ENCODE measurements at places on chromosomes 1 and 21.
A peak's percentile ranks its signal among the peaks of the same experiment; 100 is the strongest.

DNA sequence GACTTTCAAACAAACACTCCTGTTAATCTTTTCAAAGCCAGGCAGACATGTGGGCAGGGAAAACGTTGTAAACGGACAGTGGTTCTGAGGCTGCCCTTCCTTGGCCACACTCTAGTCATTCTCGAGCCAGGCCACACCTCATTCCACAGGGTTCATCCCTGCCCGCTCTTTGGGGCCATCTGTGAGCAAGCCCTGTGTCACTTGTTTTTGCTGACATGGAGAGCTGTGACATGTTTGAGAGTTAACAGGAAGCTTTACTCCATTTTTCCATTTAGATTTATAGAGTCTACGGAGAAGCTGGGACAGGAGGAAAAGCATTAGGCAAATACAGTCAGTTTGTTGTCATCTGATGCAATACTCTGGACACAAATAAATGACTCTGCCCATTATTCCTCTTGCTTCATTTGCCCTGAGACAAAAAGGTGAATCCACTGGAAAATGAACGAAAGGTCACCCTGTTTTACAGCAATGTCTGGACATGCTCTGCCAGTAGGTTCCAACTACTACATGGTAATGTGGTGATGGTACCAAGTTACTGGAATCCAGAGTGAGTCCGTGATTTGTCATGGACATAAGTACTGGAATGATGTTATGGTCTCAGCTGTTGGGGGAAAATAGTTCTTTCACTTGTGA is 126.9 kb downstream of the CLIC6 start:
- no peak for DNase-seq
- no peak overlapping the region for H3K4me3 ChIP-seq
- peaks cover 4% of the 10 kb centered on the region for H3K4me1 ChIP-seq

- no peak overlapping the region for H3K4me3 ChIP-seq
- no peaks in the 10 kb centered on the region for H3K36me3 ChIP-seq
- H3K27me3 ChIP-seq: peaks cover 10% of the 10 kb centered on the region
- H3K4me1 ChIP-seq: peaks cover 56% of the 10 kb centered on the region
- no peak overlapping the region for H3K27ac ChIP-seq
Measured at GRCh38 chr21:38985568-38986378, 180.0 kb downstream of the ETS2 start.

GRCh38 chr21:23496729-23497128 is 2110.6 kb downstream of the MRPL39 start:
- H3K4me1 ChIP-seq: no peaks in the 10 kb centered on the region
- H3K27ac ChIP-seq: no peak overlapping the region
- H3K36me3 ChIP-seq: no peaks in the 10 kb centered on the region

DNA sequence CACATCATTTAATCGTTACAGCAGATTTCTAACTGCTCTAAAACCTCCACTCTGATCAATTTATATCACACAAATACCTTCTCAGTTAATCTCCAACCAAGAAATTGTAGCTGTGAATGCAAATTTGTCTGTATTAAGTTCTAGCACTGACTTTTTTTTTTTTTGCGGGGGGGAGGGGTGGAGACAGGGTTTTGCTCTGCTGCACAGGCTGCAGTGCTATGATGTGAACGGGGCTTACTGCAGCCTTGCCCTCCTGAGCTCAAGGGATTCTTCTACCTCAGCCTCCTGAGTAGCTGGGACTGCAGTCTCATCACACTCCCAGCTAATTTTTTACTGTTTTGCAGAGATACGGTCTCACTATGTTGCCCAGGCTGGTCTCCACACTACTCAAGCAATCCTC is 163.6 kb downstream of the RERE start:
- H3K4me1 ChIP-seq: peaks cover 49% of the 10 kb centered on the region
- no peaks in the 10 kb centered on the region for H3K27me3 ChIP-seq
- DNase-seq: no peak
- no peak overlapping the region for H3K4me3 ChIP-seq
- no peak overlapping the region for H3K27ac ChIP-seq

GRCh38 chr1:244211559-244211944 is 160.5 kb downstream of the ZBTB18 start:
- H3K27me3 ChIP-seq: no peaks in the 10 kb centered on the region
- H3K4me3 ChIP-seq: no peak overlapping the region
- H3K4me1 ChIP-seq: peaks cover 16% of the 10 kb centered on the region
- no peak overlapping the region for H3K27ac ChIP-seq
- no peaks in the 10 kb centered on the region for H3K36me3 ChIP-seq
- no peak for DNase-seq

- no peaks in the 10 kb centered on the region for H3K27me3 ChIP-seq
- H3K27ac ChIP-seq: no peak overlapping the region
- DNase-seq: no peak
- H3K36me3 ChIP-seq: peaks cover 16% of the 10 kb centered on the region
Measured at GRCh38 chr1:220149742-220150141, 55.8 kb downstream of the IARS2 start.

DNA sequence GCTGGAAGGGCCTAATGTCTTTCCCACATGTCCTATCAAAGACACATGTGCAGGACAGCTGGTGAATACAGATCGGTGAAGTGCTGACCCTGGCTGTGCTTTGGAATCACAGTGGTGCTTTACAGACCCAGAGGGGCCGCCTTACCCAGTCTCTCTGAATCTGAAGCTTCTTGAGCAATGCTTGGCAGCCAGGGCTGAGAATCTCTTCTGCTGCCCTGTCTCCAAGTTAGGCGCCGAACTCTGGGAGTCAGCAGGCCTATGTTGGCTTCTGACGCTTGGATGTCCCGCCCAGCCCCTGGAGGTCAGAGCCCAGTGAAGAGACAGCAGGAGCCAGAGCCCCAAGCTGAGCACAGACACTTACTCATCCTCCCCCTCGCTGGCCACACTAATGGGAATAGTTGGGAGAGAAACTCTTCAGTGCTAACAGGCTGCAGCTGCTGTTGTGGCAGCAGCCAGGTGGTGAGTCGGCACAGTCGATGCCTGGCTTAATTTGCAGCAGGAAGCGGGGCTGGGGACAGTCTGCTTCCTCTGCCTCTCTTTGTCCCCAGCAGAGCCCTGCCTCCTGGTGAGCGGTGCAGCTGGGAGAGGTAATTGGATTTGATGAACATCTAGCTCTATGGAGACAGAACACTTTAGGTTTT is 68.1 kb downstream of the URB2 start:
- H3K27me3 ChIP-seq: no peaks in the 10 kb centered on the region
- no peak overlapping the region for H3K4me3 ChIP-seq
- no peak overlapping the region for H3K27ac ChIP-seq
- no peak for DNase-seq

- H3K27ac ChIP-seq: peak overlapping the region; percentile 37
- no peaks in the 10 kb centered on the region for H3K36me3 ChIP-seq
- no peak overlapping the region for H3K4me3 ChIP-seq
- H3K4me1 ChIP-seq: peaks cover 28% of the 10 kb centered on the region
Measured at GRCh38 chr1:116312681-116313069, 60.4 kb upstream of the ATP1A1 start.

DNA sequence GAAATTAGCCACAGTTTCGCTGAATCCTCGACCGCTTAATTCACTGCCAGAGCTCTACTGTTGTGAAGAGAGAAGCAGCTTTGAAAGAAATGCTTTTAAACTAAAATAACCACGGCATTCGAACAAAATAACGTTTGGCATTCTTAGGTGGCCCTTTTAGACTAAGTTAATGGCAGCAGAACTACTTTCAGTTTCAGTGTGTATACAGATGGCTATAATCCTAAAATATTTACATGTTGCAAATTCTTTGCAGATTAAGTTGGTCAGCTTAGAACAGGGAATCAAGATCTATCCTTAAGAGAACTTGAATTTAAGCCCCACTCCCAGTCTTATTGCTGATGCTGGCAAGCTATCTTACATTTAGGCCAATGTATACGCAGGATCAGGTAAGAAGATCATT is 62.7 kb downstream of the ADSS2 start:
- no peaks in the 10 kb centered on the region for H3K4me1 ChIP-seq
- no peak overlapping the region for H3K4me3 ChIP-seq
- no peak for DNase-seq
- H3K36me3 ChIP-seq: peaks cover 7% of the 10 kb centered on the region

- no peaks in the 10 kb centered on the region for H3K27me3 ChIP-seq
- peaks cover 2% of the 10 kb centered on the region for H3K36me3 ChIP-seq
- no peak overlapping the region for H3K4me3 ChIP-seq
- DNase-seq: no peak
- no peak overlapping the region for H3K27ac ChIP-seq
Measured at GRCh38 chr1:220213382-220213983, 58.8 kb downstream of the RAB3GAP2 start.

GRCh38 chr21:33767236-33767635 is 124.9 kb downstream of the ITSN1 start:
- H3K36me3 ChIP-seq: peaks cover 36% of the 10 kb centered on the region
- no peak for DNase-seq
- H3K27ac ChIP-seq: no peak overlapping the region
- no peaks in the 10 kb centered on the region for H3K27me3 ChIP-seq

DNA sequence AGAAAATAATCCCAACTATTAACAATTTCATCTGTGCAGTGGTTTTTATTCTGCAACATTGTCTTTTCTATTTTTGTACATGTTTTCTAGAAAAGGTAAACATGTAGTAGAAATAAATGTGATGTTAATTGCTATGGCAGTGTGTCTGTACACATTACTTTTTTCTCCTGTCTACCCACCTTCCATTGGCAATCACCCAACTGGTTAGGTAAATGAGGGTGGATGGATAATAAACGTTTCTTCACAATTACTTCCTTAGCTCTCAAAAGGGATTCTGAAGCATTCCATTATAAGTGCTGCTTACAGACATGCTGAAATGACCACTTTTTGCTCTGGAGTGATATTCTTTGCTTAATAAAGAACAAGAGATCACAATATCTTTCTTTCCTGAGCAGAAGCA is 61.4 kb downstream of the MAGI3 start:
- no peak overlapping the region for H3K27ac ChIP-seq
- peaks cover 4% of the 10 kb centered on the region for H3K36me3 ChIP-seq
- H3K27me3 ChIP-seq: no peaks in the 10 kb centered on the region
- DNase-seq: no peak
- H3K4me3 ChIP-seq: no peak overlapping the region
- H3K4me1 ChIP-seq: peaks cover 6% of the 10 kb centered on the region

GRCh38 chr1:219659005-219659600 is 46.2 kb upstream of the ZC3H11B start:
- H3K36me3 ChIP-seq: peaks cover 4% of the 10 kb centered on the region
- no peak overlapping the region for H3K4me3 ChIP-seq
- no peaks in the 10 kb centered on the region for H3K27me3 ChIP-seq
- peaks cover 66% of the 10 kb centered on the region for H3K4me1 ChIP-seq
- H3K27ac ChIP-seq: no peak overlapping the region

DNA sequence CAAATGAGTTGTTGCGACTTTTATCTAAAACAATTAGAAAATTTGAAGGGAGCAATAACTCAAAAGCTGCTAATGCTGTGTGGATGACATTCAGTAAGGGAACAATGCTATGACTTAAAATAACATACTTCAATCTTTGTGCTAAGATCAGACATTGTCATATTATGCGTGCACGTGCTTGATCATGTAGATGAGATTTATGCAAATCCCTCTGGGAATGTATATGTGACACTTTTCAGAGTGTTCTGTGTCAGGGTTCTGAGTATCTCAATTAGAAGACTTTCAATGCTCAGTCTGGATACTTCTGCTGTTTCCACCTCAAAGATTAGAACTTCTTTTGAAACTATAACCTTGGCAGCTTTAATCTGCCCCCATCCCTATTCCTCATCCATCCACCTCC is 18.6 kb upstream of the POU2F1 start:
- H3K36me3 ChIP-seq: peaks cover 3% of the 10 kb centered on the region
- peaks cover 19% of the 10 kb centered on the region for H3K4me1 ChIP-seq
- DNase-seq: no peak

GRCh38 chr1:99681583-99681982 is 35.7 kb downstream of the PALMD start:
- no peak for DNase-seq
- H3K27ac ChIP-seq: no peak overlapping the region
- H3K27me3 ChIP-seq: no peaks in the 10 kb centered on the region
- no peak overlapping the region for H3K4me3 ChIP-seq
- no peaks in the 10 kb centered on the region for H3K36me3 ChIP-seq

- H3K27me3 ChIP-seq: no peaks in the 10 kb centered on the region
- H3K4me1 ChIP-seq: peaks cover 8% of the 10 kb centered on the region
- no peaks in the 10 kb centered on the region for H3K36me3 ChIP-seq
- no peak overlapping the region for H3K27ac ChIP-seq
- DNase-seq: no peak
- no peak overlapping the region for H3K4me3 ChIP-seq
Measured at GRCh38 chr1:208122612-208123358, 121.4 kb downstream of the PLXNA2 start.

DNA sequence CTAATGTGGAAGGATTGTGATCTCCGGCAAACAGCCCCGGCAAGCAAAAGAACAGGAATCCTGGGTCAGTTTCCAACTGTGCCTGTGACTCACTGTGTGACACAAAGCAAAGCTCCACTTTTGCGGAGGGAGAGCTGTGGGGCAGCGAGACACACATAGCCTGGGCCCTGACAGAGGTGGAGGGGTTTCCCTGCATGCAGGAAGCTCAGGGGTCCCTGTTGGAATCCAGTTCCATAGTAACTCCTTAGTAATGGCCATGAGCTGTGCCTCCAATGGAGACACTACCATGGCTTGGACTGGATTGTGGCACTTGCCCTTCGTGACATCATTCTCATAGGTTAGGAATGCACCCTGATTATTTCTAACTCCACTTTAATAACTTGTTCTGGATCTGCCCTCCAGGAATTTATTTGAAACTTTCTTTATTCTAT is 47.0 kb upstream of the ATF3 start:
- H3K4me1 ChIP-seq: peaks cover 18% of the 10 kb centered on the region
- DNase-seq: no peak
- H3K36me3 ChIP-seq: no peaks in the 10 kb centered on the region

DNA sequence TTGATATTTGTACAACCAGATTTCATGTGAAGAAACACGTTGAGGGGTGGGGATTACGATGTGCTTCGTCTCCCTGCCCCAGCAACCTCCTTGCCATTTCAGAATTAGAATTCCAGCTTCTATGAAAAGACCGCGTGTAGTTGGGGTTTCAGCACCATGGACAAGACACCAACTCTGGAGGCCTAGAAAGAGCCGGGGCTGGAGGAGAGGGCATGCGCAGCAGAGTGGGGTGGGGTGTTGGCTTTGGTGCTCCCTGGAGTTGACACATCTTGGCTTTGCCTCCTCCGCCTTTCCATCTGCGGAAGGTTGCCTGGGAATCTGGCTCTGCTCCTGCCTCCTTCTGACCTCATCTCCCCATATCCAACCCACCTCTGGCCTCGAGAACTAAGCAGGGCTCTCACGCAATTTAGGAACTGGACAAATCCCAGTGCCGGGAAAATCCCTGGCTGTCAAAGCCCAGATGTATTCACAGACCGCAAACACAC is 11.8 kb downstream of the HTR6 start:
- H3K4me3 ChIP-seq: no peak overlapping the region
- H3K36me3 ChIP-seq: no peaks in the 10 kb centered on the region
- H3K27me3 ChIP-seq: peaks cover 55% of the 10 kb centered on the region

- no peak overlapping the region for H3K4me3 ChIP-seq
- DNase-seq: no peak
- H3K36me3 ChIP-seq: no peaks in the 10 kb centered on the region
- no peaks in the 10 kb centered on the region for H3K4me1 ChIP-seq
- H3K27me3 ChIP-seq: peaks cover 46% of the 10 kb centered on the region
- no peak overlapping the region for H3K27ac ChIP-seq
Measured at GRCh38 chr1:51070640-51071039, 31.4 kb upstream of the C1orf185 start.
